ENCODE measurements at places on chromosomes 7 and 10.

- DNase-seq = no peak
Observed at GRCh38 chr7:88305044-88305443, 1.6 kb downstream of the STEAP4 start.

DNA sequence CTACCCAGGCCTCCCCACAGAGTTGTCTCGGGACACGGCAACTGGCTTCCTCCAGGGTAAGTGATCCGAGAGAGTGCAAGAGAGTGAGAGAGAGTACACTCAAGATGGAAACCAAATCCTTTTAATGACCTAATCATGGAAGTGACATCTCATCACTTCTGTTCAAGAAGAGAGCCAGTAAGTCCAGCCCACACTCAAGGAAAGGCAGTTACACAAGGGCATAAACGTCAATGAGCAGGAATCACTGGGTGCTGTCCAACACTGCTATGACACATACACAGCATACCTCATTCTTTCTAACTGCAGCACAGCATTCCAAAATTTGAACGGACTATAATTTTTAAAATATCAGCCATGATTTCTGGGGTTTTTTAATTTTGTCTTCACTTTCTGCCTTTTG lies 29.3 kb upstream of the OSBPL3 start:
- DNase-seq = no peak

DNA sequence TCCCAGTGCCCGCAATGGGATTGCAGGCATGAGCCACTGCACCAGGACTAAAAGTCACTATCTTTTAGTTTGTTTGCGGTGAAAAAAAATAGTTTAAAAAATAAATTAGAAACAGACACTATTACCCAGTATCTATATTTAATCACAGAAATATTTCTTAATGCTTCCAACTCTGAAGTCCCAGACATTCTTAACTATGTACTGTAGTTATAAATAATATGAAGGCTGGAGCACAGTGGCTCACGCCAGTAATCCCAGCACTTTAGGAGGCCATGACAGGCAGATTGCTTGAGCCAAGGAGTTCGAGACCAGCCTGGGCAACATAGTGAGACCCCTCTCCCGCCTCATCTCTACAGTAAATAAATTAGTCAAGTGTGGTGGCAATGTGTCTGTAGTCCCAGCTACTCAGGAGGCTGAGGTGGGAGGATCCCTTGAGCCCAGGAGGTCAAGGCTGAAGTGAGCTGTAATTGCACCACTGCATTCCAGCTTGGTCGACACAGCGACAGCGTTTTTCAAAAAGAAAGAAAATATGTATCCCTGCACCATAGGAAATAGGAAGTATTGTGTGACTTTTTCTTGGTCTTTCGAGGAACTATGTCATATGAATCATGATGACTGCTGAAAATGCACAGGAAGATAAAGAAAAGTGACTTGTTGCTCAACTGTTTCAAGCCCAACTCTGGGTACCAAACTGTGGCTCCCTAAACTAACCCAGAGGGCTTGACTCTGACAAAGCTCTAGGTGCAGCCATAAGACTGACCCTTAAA lies 74.9 kb upstream of the STEAP1B start:
- no peak for DNase-seq

DNA sequence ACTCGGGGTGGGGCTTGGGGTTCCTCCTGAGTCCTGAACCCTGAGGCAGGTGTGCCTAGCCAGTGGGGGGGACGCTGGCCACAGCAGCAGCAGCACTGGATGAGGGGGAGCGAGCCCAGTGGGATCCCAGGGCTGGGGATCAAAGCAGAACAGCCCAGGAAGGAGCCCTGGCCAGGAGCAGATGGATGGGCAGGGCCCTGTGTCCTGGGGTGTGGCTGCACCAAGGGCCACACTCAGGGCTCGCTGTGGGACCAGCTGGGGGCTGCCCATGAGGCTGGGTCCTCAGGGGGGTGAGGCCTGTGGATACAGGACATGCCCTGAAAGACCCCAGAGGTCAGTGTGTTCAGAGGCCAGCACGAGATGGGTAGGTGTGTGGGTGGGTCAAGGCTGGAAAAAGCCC lies 50.9 kb downstream of the STK32C start:
- DNase-seq = no peak

GRCh38 chr10:48932831-48933664 lies 6.6 kb downstream of the LRRC18 start:
- DNase-seq = no peak

Data from substantia nigra (tissue), 51 donors.